ENCODE measurements at places on chromosomes 11 and 22.
A peak's percentile ranks its signal among the peaks of the same experiment; 100 is the strongest.

- no peak for DNase-seq
Observed at GRCh38 chr11:44178381-44178780, 82.9 kb downstream of the EXT2 start.

GRCh38 chr11:118240999-118241763 lies 11.0 kb downstream of the MPZL3 start:
- no peak for DNase-seq

DNA sequence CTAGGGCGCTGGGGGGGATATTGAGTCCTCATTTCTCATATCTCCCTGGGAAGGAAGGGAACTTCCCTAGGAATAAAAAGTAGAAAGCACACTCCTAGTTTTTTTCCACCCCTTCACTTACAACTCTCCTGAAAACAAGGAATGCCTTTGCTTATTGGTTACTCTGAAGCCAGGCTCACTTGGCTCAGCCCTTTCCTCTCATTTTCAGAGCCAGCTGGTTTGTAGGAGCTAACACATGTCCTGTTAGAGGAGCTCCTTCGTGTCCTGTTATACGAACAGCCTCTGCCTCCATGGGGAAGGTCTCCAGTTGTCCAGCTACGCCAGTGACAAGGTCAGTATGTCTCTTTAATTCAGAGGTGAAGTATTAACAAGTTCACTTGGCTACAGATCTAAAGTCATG lies 17.6 kb downstream of the ALKBH8 start:
- no peak for DNase-seq

GRCh38 chr22:31490496-31490925 lies 869 bp upstream of the EIF4ENIF1 start:
- DNase-seq = peak; percentile 54

Data from SW 1271 (cell line).